ENCODE measurements at places on chromosomes 5 and 9. TPM values are rescaled to one million over a fixed set of nuclear protein-coding genes. Genes with fewer than 3 reads are reported as not detected.

SOX30 gene
- not detected for polyA plus RNA-seq

VCAN gene
- polyA plus RNA-seq, result 2.9 TPM

DDX31 gene
- 10.1 TPM for polyA plus RNA-seq

GRAMD2B gene
- 3.8 TPM for polyA plus RNA-seq

C9orf50 gene
- polyA plus RNA-seq, result not detected

CHSY3 gene
- 0.46 TPM for polyA plus RNA-seq

Measured in psoas muscle (tissue), 8 donors.